ENCODE measurements at places on chromosomes 2 and 18.

- DNase-seq, result no peak
Measured at GRCh38 chr2:239858179-239858578, 167.0 kb downstream of the NDUFA10 start.

DNA sequence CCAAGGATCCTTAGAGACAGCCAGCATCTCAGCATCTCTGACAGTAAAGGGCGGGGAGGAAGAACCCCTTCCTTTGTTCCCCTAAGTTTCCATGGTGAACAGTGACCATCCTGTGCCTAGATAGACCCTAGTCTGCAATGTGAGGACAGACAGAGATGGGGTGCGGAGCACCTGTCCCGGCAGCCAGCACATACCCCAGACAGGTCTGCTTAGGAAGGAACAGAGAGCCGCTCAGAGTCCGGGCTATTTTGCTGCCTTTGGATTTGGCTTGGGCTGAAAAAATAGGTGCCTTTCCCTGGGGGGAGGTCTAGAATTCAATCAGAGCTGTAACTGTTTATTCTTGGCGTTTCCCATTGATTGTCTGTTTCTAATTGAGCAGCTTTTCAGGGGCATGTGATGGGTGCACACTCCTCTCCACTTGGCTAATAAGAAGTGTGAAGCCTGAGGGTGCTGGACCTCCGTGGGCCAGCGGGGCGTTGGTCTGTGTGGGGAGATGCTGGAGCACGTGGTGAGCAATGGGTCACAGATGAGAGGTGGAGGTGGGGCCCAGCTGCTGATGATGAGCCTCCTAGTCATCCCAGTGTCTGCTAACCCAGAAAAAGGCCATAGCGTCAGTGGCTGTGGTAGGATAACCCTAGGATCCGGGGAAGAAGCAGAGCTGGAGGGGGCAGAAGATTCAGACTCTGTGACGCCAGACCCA lies 236.8 kb downstream of the SEPTIN10 start:
- DNase-seq, result no peak

DNA sequence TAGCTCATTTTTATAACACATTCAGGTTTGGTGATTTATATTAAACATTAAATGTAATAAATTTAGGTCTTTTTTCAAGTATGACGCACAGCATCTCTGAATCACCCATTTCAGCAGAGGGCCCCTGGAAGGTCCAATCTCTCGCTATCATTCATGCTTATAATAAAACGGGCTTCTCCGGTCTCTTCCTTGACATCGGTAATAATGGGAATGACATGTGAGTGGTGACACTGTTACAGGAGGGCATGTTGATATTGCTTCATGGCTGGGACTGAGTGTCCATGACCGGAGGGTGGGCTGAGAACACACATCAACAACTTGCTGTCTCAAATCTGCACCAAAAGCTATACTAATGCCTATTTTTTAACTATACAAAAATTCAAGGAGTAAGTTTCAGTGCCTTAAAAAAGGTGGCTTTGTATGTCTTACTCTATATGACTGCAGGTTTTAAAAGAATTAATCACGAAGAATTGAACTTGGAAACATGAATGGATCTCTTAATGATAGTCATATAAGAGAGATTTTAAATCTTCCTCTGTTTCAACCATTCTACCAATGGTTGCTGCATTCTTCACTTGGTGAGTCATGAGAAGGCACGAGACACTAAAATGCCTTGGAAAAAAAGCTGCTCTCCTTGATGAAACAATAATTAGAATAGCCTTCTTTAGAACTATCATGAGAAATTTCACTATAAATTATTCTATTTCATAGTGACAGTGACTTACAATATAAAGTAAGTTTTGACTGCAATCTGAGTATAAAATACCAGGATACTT lies 101.9 kb upstream of the NRP2 start:
- DNase-seq, result no peak

DNA sequence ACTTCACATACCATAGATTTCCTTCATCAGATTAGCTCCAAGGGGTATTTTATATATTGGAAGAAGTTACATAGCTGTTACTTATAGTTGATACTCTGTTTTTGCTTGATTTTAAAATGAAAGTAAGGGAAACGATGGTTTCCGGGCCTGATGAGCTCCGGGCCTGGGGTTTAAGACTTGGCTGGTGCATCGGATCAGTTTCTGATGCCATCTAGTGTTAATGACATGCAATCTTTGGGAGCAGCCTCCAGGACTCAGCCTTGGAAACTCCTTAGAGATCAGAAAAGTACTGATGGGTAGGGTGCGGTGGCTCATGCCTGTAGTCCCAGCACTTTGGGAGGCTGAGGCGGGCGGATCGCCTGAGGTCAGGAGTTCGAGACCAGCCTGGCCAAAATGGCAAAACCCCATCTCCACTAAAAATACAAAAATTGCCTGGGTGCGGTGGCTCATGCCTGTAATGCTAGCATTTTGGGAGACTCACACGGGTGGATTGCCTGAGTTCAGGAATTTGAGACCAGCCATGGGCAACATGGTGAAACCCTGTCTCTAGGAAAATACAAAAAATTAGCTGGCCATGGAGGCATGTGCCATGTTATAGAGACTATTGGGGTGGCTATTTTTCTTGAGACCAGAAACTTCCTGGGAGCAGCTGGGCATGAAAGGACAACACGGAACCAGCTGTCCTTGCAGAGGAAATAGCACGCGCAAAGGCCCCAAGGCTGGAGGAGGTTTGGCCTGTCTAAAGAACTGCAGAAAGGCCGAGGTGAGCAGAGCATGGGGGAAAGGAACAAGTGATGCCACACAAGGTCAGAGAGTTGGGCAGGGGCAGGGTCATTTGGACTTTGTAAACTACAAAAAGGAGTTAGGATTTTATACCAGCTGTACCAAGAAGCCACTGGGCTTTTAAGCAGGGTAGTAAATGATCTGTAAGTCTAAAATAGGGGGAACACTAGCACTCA lies 46.9 kb upstream of the CNOT11 start:
- DNase-seq, result peak; percentile 39

DNA sequence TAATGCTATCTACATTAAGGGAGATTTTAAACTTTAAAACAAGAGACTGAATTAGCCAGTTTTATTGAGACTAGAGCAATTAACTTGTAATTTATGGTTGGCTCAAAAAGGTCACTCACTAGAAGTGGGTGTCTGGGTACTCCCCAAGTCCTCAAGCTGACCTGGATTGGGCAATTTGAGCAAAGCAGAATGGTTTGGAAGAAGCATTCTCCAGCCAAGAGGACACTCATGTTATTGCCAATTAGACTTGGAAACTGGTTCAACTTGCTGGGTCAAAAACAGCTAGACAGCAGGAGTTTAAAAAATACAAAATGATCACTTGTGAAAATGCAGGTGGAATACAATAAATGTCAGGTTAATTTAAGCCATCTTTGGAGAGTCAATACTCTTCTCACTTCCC lies 29.5 kb upstream of the MYO1B start:
- DNase-seq, result no peak

GRCh38 chr2:157489983-157490382 lies 46.1 kb upstream of the CYTIP start:
- no peak for DNase-seq
